Type B pancreatic cell (in vitro differentiated cells): ENCODE measurements at places on chromosomes 4 and X. TPM values are rescaled to one million over a fixed set of nuclear protein-coding genes. Genes with fewer than 3 reads are reported as not detected.

GRCh38 chr4:63123441-63123840, 1285.8 kb downstream of the TECRL start:
- no peaks in the 10 kb centered on the region for H3K36me3 ChIP-seq
- H3K27ac ChIP-seq = no peak overlapping the region
- H3K27me3 ChIP-seq = no peaks in the 10 kb centered on the region
- no peak overlapping the region for H3K4me3 ChIP-seq

GRCh38 chr4:88366460-88366859, 12.2 kb upstream of the HERC6 start:
- no peaks in the 10 kb centered on the region for H3K36me3 ChIP-seq
- H3K4me1 ChIP-seq = no peaks in the 10 kb centered on the region
- no peaks in the 10 kb centered on the region for H3K27me3 ChIP-seq
- H3K27ac ChIP-seq = no peak overlapping the region

IL9R gene
- 0.14 TPM in 1 of 2 replicates, not detected in the other for total RNA-seq

- no peaks in the 10 kb centered on the region for H3K27me3 ChIP-seq
- no peak for DNase-seq
- H3K4me1 ChIP-seq = peaks cover 10% of the 10 kb centered on the region
- peaks cover 28% of the 10 kb centered on the region for H3K36me3 ChIP-seq
- H3K27ac ChIP-seq = no peak overlapping the region
These were observed 253.6 kb downstream of the UNC5C start for GRCh38 chr4:95295157-95295556.

KIT gene
- 5.5 and 19.5 TPM in 2 replicates for total RNA-seq
